ENCODE measurements at places on chromosomes 6 and 20.

GRCh38 chr20:1010659-1011058, 8.5 kb upstream of the RSPO4 start:
- DNase-seq: no peak

- DNase-seq: no peak
Observed at GRCh38 chr6:156557911-156558259, 219.3 kb upstream of the ARID1B start.

DNA sequence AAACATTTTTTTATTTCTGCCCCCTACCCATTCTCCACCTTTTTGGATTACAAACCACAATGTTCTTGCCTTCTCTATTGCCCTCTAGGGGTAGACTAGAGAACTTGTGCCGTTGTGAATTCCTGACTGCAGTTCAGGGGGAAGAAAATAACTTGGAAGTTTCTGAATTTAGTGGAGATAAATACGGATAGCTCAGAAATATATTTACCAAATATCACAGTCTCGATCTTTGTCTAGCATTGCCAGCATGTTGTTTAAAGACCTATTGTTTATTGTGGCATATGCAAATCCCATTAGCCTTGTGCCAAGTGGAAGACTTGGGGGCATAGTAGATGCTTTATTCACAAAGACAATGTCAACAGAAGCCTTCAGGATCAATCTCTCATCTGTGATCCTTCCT, 154.1 kb upstream of the MMS22L start:
- no peak for DNase-seq

DNA sequence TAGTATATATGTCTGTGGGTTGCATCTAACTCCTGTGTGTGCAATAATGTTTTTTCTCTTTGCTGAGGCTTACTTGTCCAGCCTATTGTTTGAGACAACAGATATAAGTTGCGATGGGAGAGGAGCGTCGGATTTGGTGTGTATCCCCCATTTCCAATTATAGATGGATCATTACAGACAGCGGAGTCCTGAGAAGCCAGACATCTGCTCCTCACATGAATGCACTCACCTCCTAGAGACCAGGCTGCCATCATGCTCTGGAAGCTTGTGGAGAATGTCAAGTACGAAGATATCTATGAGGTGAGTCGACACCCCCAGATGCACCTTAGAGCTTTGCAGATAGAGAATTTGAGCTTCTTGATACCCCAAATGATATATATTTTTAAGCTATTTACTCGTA, at the start of gene TFAP2B:
Gene TFAP2B, plus strand, starts transcription at position 199 of the 400 bp plus-strand sequence. Its CDS starts 21 bp downstream, at position 220.
- no peak for DNase-seq

GRCh38 chr6:144768551-144769075, 483.5 kb downstream of the UTRN start:
- DNase-seq: no peak
